ENCODE measurements at places on chromosomes 4 and X.

- no peak for DNase-seq
Measured at GRCh38 chr4:136664988-136665387, 867.3 kb downstream of the PCDH18 start.

DNA sequence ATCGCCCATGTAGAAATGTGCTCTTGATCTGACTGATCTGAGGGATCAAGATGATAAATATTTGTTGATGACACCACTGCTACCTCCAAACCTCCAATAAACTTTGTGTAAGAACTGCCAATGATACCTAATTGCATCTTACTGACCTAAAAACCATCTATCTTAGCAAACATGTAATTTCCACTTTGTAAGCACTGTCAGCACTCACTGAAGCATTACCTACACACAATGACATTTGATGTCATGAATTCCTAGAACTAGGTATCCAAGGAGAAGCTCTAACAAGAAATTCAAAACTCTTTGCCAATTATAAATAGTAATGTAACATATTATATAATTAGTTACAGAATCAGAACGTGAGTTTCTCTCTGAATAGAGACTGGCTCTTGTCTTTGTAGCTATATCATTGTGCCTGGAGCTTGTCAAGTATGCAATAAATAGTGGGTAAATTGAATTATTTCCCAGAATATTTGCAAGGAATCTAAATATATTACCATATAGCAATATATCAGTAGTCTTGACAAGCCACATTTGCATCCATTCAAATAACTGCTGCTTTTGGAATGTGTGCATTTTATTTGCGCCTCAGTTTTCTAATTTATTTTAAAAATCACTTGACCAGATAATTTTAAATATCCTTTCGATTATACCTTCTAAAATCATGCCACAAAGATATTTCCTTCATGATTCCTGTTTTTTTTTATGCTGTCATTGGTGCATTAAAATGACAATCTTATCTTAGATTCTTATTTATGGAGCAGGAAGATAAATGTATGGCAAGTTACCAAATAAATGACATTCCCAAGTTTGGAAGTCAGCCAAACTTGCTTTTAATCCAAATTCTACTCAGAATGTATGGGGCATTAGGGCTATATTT is 232.3 kb upstream of the NEIL3 start:
- DNase-seq: no peak

GRCh38 chr4:183485411-183486160 is 19.3 kb upstream of the ING2 start:
- DNase-seq: no peak

GRCh38 chr4:26857278-26858034 is 3.2 kb upstream of the STIM2 start:
- peak; percentile 89 for DNase-seq

GRCh38 chrX:72245461-72246089 is 6.7 kb upstream of the ERCC6L start:
- DNase-seq: no peak

DNA sequence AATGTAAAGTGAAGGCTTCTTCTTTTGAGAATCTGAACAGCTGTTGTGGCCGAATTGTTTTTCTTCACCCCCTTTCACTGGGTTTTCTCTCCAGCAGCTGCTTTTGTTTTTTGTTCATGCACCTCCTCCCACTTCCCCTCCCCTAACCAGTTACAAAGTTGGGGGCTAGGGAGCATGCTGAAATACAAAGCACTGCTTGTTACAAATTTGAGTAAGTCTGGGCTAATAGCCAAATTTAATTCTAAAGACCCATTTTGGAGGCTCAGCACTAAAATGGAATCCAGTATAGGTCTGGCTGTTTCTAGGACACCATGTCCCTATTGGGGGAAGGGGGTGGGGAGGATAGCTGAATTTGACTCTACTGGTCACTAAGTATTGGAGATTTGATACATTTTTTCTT is 89.2 kb upstream of the GPM6B start:
- DNase-seq: no peak

GRCh38 chr4:84852081-84852480 is 114.4 kb downstream of the WDFY3 start:
- no peak for DNase-seq

GRCh38 chr4:48905363-48906015 is 1.1 kb downstream of the OCIAD2 start:
- DNase-seq: no peak

DNA sequence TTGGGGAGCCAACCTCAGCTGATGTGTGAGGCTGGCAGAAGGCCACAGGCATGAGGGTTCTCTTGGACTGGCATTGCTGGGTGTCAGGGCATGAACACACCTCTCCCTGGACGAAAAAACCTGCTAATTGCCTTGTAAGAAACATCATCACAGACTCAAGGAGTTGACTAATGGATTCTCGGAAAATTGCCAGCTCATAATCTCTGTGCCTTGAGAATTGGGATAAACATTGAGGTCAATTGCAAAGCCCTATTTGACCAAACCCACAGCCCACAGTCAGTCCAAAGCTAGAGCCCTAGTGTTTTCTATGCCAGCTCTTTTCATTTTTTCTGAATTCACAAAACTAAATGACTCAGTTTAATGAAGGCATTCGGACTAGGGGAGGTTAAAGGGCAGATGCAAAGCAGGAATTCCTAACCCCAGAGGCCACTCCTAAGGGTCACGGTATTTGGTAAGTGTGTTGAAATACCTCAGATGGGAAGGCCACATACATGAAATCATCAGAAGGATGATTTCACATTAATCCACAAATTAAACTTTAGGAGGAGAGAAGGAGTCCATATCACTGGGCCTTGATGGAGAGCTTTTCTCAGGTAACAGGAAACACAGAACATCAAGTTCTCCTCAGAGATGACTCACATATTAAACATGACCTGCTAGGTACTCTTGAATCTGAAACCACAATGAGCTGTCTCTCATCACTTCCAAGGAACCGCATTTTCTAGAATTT is 39.0 kb upstream of the RASL11B start:
- no peak for DNase-seq

DNA sequence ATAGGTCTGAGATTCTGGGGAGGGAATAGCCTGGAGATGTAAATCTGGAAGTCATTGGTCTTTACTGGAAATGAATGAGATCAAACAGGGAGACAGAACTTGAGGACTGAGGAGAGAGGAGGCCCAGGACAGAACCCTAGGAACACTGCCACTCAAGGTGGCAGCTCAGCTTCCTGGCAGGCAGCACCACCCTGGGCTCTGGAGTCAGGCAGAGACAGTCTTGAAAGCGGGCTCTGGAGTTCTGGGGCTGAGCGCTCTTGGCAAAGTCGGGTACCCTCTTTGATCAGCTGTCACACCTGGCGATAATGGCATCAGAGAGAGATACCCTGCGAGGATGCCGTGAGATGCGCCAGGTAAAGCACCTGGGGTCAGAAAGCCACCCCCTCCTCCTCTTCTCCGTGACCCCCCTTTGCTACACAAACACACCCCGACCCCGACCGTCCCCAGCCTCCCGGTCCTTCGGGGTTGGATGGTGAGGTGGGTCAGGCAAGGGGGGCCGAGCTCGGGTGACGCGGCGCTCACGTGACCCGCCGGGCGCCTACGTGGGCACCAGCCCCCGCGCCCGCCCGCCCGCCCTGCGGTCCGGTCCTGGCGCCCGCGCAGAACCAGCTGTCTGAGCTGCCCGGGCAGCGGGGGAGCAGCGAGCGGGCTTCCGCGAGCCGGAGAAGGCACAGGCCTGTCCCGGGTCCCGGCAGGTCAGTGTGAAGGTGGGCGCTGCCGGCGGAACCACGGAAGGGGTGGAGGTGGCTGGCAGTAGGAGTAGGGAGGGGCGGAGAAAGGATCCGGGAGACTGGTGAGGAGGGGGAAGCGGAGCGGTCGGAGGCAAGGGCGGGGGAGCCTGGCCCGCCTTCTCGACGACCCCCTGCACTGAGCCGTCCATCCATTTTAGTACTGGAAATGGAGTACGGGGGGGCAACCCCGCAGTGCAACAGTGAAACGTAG is at the start of gene TCEAL3:
TSS of gene TCEAL3 (plus strand) at position 600 of the 942 bp plus-strand sequence. CDS start 1,102 bp downstream, outside the sequence.
- DNase-seq: no peak

GRCh38 chrX:35800474-35800873 is 2.3 kb downstream of the MAGEB16 start:
- DNase-seq: no peak

DNA sequence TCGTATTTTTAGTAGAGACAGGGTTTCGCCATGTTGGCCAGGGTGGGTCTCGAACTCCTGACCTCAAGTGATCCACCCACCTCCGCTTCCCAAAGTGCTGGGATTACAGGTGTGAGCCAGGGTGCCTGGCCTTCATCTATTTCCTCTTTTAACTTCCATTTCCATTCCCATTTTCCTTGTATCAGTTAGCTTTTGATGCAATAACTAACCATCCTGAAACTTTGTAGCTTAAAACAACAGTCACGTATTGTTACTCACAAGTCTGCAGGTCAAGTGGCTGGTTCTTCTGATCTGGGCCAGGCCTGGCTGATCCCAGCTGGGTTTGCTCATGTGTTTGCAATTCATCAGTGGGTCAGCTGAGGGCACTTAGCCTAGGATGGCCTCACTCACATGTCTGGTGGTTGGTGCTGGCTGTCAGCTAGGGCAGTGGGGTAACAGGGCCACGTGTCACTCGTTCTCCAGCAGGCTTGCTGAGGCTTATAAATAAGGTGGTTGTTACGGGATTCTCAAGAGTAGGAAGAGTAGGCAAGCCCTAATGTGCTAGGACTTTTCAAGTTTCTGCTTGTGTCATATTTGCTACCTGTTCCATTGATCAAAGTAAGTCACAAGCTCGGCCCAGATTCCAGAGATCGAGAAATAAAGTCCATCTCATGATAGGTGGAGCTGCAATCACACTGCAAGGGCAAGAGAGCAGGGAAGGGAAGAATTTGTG is 88.2 kb downstream of the SOWAHB start:
- DNase-seq: no peak

DNA sequence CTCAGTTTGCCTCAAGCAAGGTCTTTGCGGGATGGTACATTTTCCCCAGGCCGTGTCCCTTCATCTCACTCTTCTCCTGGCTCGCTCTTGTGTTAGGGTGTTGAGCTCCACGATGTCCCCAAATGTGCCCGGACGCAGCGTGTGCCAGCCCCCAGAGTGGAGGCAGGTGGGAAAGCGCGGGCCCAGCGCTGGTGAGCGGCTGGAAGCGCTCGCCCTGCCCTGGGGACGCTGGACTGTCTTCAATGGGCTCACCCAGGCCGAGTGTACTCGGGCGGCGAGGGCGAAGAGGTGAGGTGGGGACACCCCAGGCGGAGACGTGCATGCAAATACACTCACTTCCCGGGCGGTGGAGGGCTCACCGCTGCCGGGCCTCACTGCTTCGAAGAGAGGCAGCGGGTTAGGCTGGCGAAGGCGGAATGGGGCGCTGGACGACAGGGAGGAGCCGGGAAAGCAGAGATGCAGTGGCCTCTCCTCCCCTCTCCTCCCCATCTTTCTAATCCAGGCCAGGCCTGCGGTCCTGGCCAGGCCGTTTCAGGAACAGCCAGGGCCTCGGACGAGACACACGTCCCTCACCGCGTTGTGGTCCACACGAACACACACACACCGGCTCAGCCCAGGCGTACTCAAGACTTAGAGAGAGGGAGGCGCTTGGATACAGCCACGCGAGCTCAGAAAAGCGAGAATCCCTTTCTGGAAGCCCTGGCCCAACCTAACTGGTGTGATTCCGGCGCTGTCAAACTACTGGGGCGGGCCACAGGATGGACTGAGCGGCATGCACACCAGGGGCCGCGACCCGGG is 2.2 kb downstream of the NKX6-1 start:
- DNase-seq: no peak

- DNase-seq: no peak
Measured at GRCh38 chr4:85854546-85854945, 379.6 kb downstream of the ARHGAP24 start.

DNA sequence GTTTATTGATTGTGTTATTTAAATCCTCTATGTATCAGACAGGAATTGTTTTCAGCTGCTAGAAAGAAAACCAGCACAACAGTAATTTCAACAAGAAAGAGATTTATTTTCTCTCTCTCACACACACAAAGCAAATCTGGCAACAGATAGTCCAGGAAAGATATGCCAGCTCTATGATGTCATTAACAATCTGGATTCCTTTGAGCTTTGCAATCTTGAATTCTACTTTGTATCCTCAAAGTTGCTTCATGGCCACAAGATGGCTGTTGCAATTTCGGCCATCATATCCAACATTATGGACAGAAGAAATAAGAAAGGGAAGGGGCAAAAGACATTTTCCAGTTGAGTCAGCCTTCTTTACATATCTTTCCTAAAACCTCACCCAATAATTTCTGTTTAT is 19.8 kb upstream of the FMR1 start:
- no peak for DNase-seq

DNA sequence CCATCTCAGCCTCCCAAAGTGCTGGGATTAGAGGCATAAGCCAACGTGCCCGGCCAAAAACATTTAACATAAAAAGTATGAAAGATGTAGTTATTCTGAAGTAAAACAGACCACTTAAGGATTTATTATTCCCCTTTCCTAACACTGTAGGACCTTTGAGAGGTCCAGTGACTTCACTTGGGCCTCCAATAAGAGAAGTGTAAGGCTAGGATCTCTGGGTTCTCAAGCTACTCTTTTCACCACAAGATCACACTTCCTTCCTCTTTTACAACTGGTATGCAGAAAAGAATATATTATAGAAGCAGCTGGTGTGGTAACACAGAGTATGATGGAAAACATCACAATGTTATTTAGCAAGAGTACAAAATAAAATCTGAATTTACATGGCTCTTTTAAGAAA is 30.2 kb upstream of the CCNG2 start:
- DNase-seq: no peak

DNA sequence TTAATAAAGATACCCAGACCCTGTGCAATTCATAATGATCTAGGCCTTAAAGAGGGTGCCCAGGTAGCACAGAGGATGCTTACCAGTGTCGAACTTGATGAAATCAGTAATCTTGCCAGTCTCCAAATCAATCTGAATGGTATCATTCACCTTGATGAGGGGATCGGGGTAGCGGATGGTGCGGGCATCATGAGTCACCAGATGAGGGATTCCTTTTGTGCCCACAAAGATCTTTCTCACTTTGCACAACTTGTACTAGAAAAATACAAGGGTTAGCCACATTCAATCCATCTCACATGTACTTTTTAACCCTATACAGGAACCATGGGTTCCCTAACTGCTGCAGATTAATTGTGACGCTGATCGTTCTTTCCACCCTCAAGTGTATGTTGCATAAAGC is 3.3 kb downstream of the RPS4X start:
- DNase-seq: no peak

DNA sequence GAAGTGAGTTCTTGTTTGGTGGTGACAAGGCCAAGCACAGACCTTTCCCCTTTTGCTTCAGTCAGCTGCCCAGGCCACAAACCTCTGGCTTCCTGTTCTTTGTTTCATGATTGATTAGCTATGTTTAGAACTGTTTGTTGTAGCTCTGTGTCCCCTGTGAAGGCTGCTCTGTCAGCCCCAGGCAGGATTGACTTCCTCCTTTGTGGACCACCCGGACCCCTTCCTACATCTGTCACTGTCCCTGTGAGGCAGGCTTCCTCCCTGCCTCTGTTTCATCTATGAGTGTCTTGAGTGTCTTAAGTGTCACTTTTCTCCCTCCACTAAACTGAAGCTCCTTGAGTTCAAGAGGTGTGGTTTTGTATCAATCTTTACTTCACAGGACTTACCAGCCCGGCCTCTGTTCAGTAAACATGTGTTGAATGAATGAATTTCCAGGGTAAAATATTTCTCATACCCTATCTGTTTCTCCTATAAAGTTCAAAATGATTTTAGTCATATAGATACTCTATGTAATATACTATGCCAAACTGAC is 83.5 kb downstream of the ZNF674 start:
- DNase-seq: no peak
